ENCODE measurements at places on chromosomes 13 and 19. TPM values are rescaled to one million over a fixed set of nuclear protein-coding genes. Genes with fewer than 3 reads are reported as not detected.

GRCh38 chr13:64397701-64398100 is 2832.4 kb downstream of the PCDH9 start:
- no peak for DNase-seq

- DNase-seq, result no peak
These were observed 199.6 kb downstream of the SPRY2 start for GRCh38 chr13:80141123-80141849.

DNA sequence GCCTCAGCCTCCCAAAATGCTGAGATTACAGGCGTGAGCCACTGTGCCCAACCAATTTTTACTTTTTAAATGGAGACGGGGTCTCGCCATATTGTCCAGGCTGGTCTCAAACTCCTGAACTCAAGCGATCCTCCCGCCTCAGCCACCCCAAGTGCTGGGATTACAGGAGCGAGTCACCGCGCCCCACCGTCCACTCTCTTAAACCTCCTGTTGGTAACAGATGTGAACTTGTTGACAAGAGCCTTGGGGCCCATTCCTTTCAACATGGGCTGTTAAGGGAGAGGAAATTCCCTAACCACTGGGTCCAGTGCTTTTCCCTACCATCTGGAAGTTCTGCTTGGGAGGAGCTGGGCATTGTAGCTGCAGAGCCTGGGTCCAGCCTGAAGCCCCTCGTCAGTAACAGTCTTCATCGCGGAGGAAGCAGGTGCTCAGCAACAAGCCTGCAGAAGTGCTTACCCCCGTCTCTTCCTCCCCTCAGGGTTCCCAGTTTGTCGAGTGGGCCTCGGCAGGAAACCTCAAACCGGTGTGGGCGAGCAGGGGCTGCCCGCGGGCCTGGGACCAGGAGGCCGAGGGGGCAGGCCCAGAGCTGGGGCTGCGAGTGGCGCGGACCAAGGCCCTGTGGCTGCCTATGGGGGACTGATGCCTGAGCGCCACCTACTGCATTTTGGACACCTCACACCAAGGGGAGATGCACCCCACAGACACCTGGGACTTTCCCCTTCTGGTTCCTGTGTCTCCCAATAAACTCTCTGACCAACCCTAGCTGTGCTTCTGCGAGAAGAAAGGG is 4.0 kb upstream of the FLT3LG start:
- DNase-seq, result no peak

Gene GIPC3
- under 0.01 TPM for total RNA-seq

Gene RASL11A
- total RNA-seq, result 123 TPM

GRCh38 chr19:32223595-32224370 is 121.6 kb upstream of the ZNF507 start:
- DNase-seq, result no peak

Gene RGS9BP
- 0.36 TPM for total RNA-seq

- no peak for DNase-seq
These were observed 26.9 kb downstream of the MZT1 start for GRCh38 chr13:72700509-72700908.

DNA sequence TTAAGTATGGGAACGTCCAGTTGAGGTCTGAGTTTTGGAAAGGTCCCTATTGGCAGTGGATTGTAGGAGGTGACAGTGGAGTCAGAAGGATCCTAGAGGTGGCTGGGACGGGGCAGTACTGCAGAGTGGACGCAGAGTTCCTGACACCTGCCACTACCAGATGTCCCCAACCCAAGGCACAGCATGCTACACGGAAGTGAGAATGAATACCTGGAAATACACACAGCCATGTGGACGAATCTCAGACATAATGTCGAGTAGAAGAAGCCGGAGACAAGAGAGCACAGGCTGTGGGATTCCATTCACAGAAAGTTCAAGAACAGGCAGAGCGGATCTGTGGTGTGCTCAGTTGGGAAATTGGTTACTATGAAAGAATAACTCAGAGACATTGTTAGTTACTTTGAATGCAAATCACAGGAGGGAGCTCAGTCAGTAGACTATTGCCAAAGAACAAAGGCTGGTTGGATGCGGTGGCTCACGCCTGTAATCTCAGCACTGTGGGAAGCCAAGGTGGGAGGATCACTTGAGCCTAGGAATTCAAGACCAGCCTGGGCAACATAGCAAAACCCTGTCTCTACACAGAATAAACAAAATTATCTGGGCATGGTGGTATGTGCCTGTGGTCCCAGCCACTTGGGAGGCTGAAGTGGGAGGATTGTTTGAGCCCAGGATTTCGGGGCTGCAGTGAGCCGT is 37.4 kb downstream of the RYR1 start:
- DNase-seq, result no peak

Gene PDE4C
- total RNA-seq, result 5.4 TPM

Gene ZNF835
- total RNA-seq, result 7.8 TPM

GRCh38 chr19:10830931-10831779 is 4.9 kb downstream of the TMED1 start:
- no peak for DNase-seq

- no peak for DNase-seq
These were observed 309.2 kb downstream of the ZNF536 start for GRCh38 chr19:30681162-30682100.

- no peak for DNase-seq
These were observed 63.9 kb downstream of the LHFPL6 start for GRCh38 chr13:39538816-39539790.

GRCh38 chr13:52780092-52780491 is 40.5 kb upstream of the CNMD start:
- no peak for DNase-seq

Gene LGI4
- 47.1 TPM for total RNA-seq

DNA sequence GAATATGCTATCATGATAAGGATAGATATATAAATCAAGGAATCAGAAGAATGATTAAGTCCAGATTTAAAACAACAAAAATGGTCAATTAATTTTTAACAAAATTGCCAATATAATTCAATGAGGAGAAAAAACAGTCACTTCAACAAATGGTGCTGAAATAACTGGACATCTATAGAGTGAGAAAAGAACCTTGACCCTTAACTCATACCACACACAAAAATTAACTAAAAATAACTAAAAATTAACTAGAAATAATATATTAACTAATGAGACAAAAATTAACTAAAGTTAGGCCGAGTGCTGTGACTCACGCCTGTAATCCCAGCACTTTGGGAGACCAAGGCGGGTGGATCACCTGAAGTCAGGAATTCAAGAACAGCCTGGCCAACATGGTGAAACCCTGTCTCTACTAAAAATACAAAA is 9.5 kb downstream of the LGALS7 start:
- no peak for DNase-seq

Gene ATP1A3
- total RNA-seq, result 4.3 TPM

- peak; percentile 36 for DNase-seq
These were observed 6.6 kb downstream of the C13orf46 start for GRCh38 chr13:113967206-113967720.

DNA sequence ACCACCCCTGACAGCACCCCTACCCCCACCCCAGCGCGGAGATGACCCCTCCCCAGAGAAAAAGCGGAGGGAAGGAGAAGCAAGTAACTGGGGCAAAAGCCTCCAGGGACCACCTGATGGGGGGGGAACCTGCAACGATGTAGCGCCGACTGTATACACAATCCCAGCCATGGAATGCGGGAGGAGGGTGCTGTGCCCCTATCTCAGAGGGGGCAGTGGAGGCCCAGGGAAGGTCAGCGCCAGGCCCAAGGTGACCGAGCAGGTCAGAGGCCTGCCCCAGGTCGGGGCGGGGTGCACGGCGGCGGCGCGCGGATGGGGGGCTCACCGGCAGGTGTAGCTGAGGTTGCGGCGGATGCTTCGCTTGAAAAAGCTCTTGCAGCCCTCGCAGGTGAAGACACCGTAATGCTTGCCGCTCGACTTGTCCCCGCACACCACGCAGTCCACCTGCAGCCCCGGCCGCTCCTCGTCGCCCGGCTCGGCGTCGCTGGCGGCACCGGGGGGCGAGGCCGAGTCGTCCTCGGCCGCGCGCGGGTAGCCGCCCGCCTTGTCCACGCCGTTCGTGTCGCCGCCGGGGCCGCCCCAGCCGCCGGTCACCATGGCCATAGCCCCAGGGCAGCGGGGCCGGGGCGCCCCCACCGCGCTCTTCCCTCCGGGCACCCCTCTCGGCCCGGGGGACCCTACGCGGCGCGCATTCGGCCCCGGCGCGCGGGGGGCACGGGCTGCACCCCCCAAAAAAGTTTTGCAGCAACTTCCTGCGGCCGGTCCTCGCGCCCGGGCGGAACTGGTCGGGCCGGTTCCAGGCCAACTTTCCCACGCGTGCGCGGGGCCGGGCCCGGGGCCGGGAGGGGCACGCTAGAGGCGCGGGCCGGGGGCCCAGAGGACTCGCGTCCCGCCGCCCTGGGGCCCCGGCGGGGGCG is 843 bp downstream of the NR2F6 start:
- DNase-seq, result no peak

- DNase-seq, result peak; percentile 54
These were observed 79.7 kb downstream of the GADD45B start for GRCh38 chr19:2555422-2556220.

DNA sequence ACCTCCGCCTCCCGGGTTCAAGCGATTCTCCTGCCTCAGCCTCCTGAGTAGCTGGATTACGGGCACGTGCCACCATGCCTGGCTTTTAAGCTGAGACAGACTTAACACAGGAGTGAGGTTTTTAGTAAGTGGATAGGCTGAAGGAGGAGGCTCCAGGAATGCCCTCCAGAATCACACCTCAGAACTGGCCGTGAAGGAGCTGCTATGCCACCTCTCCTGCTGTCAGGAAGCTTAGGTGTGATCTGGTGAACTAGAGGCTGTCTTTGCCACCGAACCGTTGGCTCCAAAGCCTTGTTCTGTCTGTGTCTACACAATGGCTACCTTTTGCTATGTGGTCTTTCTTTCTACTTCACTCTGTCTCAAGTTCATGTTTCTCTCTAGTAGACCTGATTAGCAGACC is 4.2 kb downstream of the PDCD2L start:
- DNase-seq, result peak; percentile 24

Gene SIAH3
- not detected for total RNA-seq

GRCh38 chr19:6481541-6482342 is at the start of gene DENND1C:
Gene DENND1C (minus strand): TSS chr19:6481787. CDS start chr19:6481695, 92 bp downstream.
- no peak for DNase-seq

DNA sequence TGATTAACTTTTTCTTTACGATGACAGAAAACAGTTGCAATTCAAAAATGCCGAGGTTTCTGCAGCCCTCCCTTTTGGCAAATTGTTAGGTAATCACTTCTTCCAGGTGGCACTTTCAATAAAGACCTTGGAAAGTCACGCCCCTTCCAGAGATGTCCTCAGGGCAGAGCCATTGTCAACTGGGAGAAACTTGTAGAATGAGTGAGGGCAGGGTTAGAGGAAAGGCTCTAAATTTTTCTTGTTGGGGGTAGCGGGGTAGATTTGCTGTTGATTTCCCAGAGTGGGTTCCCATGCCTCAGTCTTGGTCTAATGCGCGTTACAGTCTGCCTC is 421.1 kb downstream of the FGF9 start:
- DNase-seq, result no peak

GRCh38 chr13:90362707-90363106 is 984.8 kb upstream of the MIR17HG start:
- no peak for DNase-seq

DNA sequence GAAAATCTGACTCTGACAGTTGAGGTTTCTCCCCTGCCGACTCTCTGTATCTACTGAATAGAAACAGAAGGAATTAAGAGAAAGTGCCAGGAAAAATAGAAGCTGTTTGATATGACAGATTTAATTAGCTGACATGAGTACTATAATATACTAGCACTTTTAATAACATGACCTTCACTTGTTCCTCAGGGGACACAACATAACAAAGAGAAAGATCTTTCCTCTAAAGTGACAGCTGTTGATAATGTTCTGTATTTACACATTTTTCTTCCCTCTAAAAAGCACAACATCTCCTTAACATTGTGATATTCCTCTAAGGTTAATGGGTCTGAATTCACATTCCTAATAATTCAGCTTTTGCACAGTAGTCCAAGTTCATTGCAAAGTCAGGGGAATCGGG is 1136.0 kb downstream of the PCDH17 start:
- no peak for DNase-seq

DNA sequence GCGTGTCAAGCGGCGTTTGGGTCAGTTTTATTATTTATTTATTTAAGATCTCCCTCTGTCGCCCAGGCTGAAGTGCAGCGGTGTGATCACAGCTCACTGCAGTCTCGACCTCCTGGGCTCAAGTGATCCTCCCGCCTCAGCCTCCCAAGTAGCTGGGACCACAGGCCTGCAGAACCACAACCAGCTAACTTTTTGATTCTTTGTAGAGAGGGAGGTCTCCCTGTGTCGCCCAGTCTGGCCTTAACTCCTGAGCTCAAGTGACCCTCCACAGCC is 713 bp downstream of the MRPS12 start:
- DNase-seq, result no peak

GRCh38 chr19:21117041-21117907 is 24.6 kb upstream of the ZNF431 start:
- DNase-seq, result no peak

DNA sequence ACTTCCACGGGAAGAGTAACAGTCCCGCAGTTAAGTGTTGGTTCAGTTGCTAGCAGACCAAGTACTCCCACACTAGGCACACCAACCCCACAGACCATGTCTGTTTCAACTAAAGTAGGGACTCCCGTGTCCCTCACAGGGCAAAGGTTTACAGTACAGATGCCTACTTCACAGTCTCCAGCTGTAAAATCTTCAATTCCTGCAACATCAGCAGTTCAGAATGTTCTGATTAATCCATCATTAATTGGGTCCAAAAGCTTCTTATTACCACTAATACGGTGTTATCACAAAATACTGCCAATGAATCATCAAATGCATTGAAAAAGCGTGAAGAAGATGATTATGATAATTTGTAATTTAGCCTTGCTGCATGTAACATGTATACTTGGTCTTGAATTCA is 95.8 kb downstream of the URI1 start:
- DNase-seq, result no peak

DNA sequence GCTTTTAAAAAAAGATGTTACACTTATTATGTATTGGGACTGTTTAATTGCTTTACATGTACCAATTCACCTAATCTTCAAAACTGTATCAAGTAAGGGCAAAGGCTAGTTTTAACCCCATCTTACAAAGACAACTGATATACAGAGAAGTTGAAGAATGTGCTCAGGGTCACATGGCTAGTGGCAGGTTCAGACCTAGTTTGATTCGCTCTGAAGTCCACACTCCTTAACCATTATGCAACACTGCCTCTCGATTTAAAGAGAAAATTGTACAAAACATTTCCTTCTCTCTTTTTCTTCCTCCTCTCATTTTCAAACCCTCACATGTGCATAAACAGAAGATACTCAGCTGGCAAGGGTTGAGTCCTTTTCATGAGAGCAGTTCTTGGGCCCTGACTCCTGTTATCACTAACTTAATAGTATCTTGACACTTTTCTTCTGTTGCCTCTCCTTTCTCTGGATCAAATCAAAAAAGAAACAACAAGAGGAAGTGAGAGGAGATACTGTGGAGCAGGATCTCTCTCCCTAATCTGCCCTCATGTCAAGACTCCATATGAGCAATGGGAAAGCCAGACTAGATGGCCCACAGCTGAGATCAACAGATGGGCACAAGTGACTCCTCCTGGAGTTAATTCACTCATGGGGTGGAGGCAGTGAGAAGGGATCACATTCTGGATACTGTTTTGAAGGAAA is 19.0 kb upstream of the N4BP2L1 start:
- no peak for DNase-seq

- no peak for DNase-seq
These were observed 1700.1 kb upstream of the SLC10A2 start for GRCh38 chr13:104766319-104766718.

All from sigmoid colon (tissue), 7 donors.